IMR-90 (cell line): ENCODE measurements at places on chromosomes 7 and 10. TPM values are rescaled to one million over a fixed set of nuclear protein-coding genes. Genes with fewer than 3 reads are reported as not detected.
A peak's percentile ranks its signal among the peaks of the same experiment; 100 is the strongest.

- no peak for DNase-seq
These were observed 249.4 kb downstream of the COBL start for GRCh38 chr7:51067258-51067657.

GRCh38 chr10:49661140-49661856 is 18.2 kb upstream of the C10orf53 start:
- DNase-seq, result no peak

GRCh38 chr7:491292-491957 is 28.2 kb downstream of the PDGFA start:
- DNase-seq, result no peak

Gene PNLIPRP3
- total RNA-seq, result not detected in 2 replicates

GRCh38 chr7:46058086-46058823 is 137.2 kb upstream of the IGFBP3 start:
- peak; percentile 80 for DNase-seq

Gene CCDC186
- 6.1 and 15.8 TPM in 2 replicates for total RNA-seq

- DNase-seq, result no peak
These were observed 5.5 kb downstream of the RAMP3 start for GRCh38 chr7:45162943-45163691.

DNA sequence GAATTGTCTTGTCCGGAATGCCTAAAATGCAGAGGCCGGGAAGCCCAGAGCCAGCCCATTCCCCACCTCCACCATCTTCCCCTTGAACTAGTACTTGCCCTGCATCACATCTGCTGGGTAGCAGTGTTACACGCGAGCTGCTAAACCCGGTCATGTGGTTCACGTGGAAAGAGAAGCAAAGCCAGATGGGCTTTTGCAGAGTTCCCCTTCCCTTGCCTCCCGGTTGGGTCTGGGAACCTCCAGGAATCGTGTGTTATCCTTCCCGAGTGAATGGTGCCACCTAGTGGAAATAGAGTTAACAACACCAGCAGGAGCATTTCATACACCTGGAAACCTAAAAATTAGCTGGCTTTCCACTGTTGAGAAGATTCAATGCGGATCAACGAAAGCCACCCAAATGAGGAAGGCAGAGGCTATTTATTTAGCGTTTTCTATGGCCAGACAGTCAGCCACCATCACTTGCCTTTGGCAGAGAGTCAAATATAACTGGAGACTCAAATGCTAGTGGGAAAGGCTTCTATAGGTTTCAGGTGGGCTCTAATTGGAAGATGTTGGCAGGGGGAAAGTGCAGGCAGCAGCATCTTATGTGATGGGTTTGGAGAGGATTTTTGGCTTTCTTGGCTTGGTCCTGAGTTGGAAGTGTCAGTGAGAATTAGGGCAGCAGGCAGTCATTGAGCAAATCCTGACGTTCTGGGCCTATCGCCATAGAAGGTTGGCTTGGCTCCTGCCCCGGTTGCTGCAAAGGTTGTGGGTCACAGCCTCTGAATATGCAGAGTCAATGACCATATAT is 12.9 kb upstream of the DENND2A start:
- DNase-seq, result peak; percentile 86

DNA sequence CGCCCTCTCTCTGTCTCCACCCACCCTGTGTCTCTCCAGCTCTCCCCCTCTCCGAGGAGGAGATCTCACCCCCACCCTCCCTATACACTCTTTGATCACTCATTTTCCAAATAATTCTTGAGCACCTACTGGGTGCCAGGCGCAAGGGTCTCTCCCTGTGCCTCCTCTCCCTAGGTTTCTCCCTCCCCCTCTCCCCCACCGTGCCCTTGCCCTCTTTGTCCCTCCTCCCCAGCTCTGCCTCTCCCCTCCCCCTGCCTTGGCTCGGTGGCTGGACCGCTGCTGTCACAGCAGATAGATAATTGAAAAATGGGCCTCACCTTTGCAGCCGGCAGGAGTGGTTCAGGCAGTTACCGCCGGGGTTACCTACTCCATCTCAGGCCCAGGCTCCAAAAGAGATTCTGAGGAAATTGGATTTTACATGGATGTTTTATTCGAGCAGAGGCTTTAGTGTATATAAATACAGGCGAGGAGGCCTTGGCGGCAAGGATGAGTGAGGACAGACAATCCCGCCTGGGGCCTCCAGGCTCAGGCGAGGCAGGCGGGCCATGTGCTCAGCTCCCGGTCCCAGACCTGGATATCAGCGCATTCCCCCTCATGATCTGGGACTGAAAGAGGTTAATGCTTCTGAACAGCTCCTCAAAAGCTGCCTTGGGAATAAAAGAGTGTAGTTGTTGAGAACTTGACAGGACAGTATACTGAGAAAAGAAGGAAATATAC is 60.8 kb upstream of the BTRC start:
- no peak for DNase-seq
